Right lobe of liver (tissue), 6 donors: ENCODE measurements at places on chromosomes 2 and 18. TPM values are rescaled to one million over a fixed set of nuclear protein-coding genes. Genes with fewer than 3 reads are reported as not detected.

DNA sequence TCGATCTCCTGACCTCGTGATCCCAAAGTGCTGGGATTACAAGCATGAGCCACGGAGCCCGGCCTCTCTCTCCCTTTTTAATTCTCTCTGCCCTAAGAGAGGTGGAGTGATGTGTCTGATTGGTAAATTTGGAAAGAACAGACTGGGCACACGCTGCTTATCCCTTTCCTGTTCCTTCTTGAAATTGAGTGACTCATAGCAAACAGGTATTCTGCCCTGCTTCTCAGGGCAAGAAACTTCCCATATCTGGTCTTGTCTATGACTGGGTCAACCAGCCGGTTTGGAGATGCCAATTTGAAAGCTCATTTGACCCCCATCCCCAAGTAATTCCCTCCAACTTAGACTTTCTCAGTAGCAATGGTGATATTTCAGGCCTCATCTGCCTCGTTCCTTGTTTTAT is 15.0 kb downstream of the LYPD1 start:
- DNase-seq = no peak

DNA sequence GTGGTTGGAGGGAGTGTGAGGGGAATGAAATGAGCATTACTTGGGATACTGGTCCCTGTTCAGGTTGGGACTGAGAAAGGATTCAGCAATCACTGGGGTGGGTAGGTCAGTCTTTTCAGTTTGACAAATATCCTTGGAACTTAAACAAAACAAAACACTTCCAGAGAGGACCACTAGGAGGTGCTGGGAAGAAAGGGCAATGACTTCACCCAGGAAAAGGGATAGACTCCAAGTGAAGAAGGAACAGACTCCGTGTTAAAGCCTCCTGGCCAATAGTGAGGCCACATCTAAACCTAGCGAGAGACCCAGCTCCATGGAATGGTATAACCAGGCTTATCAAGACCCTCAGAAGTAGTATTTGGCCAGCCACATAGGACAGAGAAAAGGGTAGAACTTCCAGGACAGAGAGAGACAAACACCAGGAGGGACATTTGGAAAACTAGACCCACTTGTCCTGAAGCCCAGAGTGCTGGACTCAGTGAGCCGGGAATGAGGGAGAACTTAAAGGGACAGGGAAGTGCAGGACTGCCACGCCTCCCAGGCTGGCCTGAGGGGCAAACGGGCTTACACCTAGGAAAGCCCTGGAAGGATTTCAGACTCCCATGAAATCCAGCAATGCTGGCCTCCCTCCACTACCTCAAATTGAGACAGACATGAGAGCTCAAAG is 19.6 kb upstream of the KCNG3 start:
- DNase-seq = no peak

- no peak for DNase-seq
Measured at GRCh38 chr2:102622646-102623045, 3.3 kb downstream of the SLC9A2 start.

DNA sequence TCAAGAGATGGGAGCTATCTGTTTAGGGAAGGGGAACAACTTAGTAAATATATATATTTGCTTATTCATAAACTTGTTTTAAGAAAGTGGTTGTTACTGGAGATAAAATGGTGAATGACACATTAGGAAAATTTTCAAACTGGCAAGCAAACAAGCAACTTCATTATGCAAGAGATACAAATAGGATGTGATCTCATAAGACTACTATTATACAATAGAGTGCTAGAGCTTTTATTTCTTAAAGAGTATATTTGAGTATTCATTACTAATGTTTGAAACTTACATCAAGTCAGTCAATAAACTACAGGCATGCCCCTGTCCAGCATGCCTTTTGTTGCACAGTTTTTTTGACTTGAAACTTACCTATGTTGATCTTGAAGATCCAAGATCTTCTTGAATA is 355.2 kb upstream of the KCNJ3 start:
- DNase-seq = no peak

DNA sequence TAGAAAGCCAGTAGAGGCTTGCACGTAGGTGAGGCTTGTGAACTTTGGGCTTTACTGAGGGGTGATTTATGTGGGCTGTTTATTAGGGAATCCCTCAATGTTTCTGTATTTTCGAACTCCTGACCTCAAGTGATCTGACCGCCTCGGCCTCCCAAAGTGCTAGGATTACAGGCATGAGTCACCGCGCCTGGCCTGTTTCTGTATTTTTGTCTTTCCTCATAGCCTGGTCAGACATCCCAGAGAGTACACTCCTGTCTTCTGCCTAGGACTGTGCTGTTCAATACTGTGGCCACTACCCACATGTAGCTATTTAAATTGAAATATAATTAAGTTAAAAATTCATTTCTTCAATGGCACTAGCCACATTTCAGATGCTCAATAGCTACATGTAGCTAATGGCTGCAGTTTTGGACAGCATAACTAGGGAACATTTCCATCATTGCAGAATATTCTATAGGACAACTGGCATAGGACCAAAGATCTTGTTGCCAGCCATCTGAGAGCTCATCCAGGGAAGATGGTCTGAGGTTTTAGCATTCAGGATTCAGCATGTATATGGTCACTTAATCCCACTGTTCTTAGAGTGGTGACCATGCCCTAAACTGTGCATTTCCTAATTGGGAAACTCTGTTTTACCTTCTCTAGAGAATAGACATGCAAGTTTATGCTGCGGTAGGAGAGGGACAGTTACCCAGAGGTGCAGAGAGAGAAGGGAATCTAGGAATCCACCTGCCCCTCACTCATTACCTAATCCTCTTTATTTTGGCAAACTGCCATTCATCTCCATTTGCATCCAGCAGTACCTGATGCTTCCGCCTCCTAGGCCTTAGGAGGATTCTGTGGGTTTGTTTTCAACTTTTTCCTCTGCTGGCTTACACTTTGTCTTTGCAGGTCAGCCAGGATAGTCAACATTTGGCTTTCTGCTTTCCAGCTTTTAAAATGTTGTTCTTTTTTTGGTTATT is 64.4 kb downstream of the LCLAT1 start:
- no peak for DNase-seq

- no peak for DNase-seq
Measured at GRCh38 chr2:64234150-64234549, 89.9 kb upstream of the PELI1 start.

DNA sequence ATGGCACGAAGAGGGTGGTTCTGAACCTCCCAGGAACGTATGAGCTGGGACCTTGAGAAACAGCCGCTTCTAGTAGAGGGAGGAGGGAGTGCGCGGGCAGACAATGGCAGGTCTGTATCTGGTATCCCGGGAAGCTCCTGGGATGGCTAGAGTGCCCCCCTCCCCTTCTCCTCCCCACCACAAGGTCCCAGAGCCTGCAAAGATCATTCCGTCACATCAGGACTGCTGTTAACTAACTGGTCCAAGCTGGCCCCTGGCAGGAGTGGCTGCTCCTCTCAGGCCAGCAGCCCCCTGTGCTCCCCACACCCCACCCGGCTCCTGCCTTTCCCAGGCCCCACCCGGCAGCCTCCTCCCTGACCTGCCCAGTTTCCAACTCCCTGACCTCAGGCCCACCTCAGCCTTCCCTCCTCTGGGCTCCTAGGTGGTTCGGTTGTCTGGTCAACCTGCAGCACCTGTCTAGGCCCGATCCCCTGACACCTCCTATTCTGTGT is 75.0 kb downstream of the TPO start:
- DNase-seq = no peak

DNA sequence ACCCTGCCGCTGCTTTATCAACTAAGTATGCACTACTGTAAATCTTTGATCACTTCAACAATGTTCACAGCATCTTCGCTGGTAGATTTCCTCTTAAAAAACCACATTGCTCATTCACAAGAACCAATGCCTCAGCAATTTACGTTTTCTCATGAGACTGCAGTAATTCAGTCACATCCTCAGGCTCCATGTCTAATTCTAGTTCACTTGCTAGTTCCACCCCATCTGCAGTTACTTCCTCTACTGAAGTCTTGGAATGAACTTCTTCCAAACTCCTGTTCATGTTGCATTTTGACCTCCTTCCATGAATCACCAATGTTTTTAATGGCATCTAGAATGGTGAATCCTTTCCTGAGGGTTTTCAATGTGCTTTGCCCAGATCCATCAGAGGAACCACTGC is 35.8 kb downstream of the PRELID3A start:
- no peak for DNase-seq

- no peak for DNase-seq
Measured at GRCh38 chr2:200350850-200351285, 44.4 kb downstream of the SPATS2L start.

- no peak for DNase-seq
Measured at GRCh38 chr2:237051861-237052260, 33.8 kb upstream of the COPS8 start.

DNA sequence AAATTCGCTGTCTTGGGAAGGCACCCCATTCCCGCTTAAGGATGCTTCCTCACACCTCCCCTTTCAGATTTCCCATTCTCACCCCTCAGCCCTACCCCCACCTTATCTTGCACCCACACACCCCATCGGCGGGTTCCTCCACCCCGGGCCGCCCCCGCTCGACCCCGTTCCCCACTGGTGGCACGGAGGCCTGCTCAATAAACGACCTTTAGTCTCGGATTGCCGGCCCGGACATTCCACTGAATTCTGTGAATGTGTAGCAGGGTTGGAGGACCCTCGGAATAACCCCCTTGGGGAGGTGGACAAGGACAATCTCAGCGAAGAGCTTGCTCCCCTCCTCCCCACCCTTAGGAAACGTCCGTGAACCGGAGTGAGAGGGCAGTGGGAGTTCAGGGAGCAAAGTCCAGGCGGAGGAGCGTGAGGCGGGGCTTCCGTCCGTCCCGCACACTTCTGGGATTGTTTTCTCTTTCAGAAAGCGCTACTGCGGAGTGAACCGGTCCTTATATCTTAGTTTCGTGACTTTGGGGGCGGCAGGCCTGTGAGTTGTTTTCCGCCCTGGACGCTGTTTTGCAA is 2.8 kb upstream of the LBX2 start:
- peak; percentile 73 for DNase-seq

DNA sequence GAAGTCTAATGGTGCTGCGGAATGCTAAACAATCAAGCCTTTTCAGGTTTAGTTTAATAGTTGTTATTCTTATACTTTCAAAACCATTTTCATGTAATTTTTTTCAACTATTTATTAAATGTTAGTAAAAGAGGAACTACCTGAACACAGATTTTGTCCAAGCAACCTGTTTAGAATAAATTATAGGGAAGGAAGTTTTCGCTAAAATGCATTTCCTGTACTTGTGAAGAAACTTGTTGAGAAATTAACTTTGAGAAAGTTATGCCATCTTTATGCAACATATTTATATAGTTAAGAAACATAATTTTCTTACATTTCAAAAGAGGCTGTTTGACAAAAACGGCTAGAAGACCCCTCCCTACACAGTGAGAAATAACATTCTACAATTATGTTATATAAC is 16.6 kb downstream of the MAP4K4 start:
- no peak for DNase-seq

- no peak for DNase-seq
Measured at GRCh38 chr2:15383695-15384350, 177.3 kb downstream of the NBAS start.

DNA sequence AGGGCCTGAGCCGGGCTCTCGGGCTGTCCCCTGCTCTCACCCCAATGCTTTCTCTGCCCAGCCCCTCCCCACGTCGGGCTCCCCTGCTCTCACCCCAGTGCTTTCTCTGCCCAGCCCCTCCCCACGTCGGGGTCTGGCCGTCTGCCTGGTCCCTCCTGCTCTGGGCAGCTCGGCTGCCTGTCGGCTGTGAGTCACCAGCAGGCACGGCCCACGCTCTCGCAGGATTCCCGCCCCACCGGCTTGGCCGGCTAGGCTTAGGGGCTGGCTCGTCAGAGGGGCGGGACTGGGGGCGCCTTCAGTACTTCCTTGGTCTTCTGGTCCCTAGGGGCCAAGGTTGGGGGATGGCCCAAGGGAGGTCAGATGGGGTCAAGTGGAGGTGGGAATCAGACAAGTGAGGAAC is 3.3 kb downstream of the BOK start:
- peak; percentile 88 for DNase-seq

DNA sequence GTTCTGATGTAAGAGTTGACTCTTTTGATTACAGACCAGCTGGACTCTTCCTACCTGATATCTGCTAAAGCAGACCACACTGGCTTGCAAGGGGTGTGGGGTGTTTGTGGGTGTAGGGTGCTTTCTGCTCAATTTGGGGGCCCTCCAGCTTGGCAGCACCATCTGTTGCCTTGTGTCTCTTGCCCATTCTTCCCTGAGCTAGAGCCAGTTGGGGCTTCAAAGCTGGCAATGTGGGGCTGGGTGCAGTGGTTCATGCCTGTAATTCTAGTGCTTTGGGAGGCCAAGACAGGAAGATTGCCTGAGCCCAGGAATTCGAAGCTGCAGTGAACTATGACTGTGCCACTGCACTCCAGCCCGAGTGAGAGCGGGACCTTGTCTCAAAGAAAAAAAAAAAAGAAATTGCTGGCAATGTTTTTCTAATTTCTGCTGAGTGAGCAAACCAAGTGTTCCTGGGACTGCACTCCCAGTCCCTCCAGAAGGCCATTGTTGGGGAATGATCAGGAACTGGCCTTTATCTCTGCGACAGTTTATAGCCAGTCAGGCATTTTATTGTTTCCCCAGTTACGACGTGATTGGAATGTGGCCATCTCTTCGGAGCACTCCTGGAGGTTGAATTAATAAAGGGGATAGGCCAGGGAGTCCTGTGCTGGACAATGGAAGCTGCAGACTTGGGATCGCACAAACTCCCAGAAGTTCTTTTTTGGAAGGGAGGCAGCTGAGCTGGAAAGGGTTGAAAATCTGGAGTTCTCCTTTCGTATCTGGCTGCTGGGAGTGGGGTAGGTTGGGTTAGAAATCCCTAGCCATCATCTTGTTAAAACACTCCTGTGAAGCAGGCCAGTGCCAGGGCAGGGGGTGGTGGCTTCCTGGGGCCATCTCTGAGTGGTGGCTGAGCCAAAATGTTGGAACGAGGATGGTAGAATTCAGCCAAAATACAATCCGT is 57.2 kb downstream of the LIPG start:
- DNase-seq = no peak

- DNase-seq = no peak
Measured at GRCh38 chr2:53843595-53843994, 16.2 kb downstream of the GPR75 start.

DNA sequence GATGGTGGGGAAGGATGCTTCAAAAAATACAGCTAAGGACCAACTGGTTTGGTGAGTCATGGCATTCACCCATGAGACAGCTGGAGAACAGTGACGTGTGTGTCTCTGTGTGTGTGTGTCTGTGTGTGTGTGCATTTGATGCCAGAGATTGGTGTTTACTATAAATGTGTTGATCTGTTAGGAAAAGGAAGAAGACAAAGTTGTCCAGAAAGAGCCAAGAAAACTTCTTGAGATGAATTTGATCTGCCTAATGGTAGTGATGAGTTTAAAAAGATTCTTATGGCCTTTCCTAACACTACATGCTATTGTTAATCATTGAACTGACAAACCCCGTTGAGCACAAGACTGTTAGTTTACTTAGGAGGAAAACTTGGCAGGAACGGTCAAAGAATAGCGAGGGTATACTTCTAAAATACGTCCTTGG is 36.4 kb upstream of the IL1R1 start:
- DNase-seq = no peak

GRCh38 chr2:58101500-58101899 is 54.9 kb downstream of the VRK2 start:
- DNase-seq = no peak

- DNase-seq = no peak
Measured at GRCh38 chr2:215466097-215466909, 30.4 kb upstream of the FN1 start.

GRCh38 chr2:36452260-36452659 is 96.7 kb downstream of the CRIM1 start:
- DNase-seq = no peak

Gene TET3
- 5.5 TPM for total RNA-seq

Gene HOXD13
- total RNA-seq = not detected

Gene EHD3
- 7.8 TPM for total RNA-seq

Gene REG3G
- total RNA-seq = not detected

Gene UBR3
- 25.3 TPM for total RNA-seq

Gene SERPINB4
- total RNA-seq = not detected

Gene IL36B
- not detected for total RNA-seq

Gene NAT8
- total RNA-seq = 32.9 TPM
